ENCODE measurements at places on chromosomes 3 and 15.

GRCh38 chr15:42270996-42271395 lies 2.0 kb upstream of the GANC start:
- DNase-seq: no peak

DNA sequence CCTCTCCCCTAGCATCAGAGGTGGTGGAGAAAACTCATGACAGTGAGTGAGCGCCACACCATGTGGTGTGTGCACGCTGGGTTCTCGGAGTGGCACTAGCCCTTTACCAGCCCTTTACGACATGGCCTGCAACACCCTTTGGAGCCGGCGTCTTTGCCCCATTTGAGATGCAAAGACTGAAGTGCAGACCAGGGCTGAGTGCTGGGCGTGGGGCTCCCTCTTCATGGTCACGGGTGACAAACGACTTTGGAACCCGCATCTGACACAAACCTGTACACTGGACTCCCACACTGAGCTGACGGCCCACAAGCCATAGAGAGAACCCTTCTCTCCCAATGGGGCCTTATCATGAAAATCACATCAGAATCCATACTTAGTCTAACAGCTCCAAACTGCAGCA lies 76.8 kb upstream of the ALDH1L1 start:
- no peak for DNase-seq

DNA sequence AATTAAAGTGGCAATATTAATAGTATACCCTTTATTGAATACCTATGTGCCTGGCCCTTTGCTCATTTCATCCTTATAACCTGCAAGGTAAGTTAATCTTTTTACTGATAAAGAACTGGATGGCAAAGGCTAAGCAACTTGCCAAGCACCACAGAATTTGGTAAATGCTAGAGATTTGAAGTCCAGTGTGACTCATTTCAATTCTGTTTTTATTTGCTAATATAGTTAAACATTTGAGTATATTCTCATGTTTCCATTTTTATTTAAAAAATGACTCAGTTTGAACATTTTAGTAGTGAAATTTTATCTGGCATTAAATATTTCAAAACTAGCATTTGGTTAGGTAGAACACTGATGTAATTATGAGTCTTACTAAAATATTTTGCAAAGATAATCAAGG lies 11.3 kb downstream of the PFN2 start:
- no peak for DNase-seq

GRCh38 chr15:85028416-85028815 lies 46.8 kb downstream of the PDE8A start:
- DNase-seq: no peak

- DNase-seq: no peak
Measured at GRCh38 chr3:154844863-154845262, 235.3 kb upstream of the MME start.

GRCh38 chr3:105323274-105323599 lies 43.5 kb upstream of the ALCAM start:
- DNase-seq: no peak

- DNase-seq: no peak
Measured at GRCh38 chr3:169133178-169134161, 530.0 kb downstream of the MECOM start.

DNA sequence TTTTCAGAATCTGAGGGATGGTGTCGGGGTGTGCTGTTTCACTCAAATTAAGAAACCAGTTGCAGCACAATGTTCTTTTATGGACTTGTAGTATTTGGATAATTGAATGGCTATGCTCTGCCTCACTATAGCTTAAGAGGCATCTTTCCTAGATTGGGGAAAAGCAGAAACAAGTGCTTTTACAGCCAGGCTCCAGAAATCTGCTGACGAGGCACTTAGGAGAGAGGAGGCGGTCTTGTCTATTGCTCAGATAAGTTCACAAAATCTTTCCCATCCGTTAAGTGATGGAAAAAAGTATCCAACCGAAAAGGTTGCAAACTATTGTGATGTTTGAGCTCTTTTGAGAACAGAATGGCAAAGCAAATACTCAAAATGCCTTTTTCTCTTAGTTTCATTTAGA lies 336.1 kb upstream of the RARB start:
- DNase-seq: no peak

DNA sequence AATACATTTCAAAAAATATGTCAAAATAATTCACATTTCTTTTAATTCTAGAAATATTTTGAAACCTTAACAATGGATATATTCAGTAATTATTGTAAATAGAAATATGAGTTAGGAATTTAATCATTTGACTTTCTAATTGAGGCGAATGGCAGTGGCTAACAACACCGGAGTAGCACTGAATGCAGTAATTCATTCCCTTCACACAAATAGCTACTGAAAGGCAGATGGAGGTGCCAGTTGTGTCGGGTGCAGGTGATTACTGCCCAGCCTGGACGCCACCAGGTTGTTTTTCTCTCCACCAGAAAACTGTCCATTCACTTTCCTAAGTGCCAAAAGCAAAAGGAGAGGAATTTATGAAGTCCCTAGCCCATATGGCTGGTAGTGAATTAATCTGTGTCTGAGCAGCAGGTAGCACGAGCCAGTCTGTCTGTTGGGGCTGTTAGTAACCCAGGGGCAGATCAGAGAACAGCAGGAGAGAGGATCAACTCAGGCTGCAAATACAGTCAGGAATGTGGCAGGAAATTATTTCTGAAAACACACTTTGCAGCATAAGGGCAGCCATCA lies 79.3 kb upstream of the GMNC start:
- no peak for DNase-seq

GRCh38 chr15:58487724-58488120 lies 55.9 kb downstream of the LIPC start:
- DNase-seq: no peak

DNA sequence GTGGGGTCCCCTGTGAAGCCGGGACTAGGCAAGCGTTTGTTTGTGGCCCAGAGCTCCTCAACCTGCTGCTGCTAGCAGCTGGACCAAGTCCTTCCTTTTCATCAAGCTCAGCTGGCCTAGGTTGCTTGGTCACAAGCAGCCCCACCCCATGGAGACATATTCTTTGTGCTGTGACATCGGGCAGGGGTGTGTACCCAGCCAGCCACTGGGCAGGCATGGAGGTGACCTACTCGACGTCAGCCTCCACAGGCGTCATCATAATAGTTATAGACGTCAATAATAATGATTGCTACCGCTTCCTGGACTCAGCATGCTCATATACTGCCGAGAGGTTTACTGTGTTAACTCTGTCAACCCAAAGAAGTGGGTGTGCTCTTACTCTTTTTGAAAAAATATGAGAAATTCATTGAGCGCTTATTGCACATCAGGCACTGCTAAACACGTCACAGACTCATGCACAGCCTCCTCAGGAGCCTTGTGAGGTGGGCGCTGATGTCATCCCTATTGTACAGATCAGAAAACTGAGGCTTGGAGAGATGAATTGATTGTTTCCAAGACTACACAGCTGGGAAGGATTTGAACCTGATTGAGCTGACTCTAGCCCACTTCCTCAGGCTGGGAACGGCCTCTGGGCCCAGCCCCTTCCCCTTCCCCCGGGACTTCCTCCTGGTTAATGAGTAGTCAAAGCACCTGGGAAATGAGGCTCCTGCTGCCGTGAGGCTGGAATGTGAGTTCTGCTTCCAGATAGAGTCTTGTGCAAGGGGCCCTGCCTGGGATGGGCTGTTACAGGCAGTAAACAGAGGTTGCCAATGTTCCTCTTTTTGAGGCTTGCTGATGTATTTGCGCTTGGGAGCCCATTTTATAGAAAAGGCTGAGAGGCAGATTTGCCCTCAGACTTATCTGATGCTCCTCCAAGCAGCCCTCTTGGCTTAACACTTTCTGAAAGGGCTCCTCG lies 16.2 kb downstream of the SLC6A6 start:
- DNase-seq: no peak

- peak; percentile 33 for DNase-seq
Measured at GRCh38 chr3:49295489-49296058, 18.5 kb upstream of the C3orf62 start.

- DNase-seq: no peak
Measured at GRCh38 chr3:127711021-127711695, 38.4 kb downstream of the ABTB1 start.

- no peak for DNase-seq
Measured at GRCh38 chr15:80609512-80609946, 85.6 kb upstream of the ABHD17C start.

DNA sequence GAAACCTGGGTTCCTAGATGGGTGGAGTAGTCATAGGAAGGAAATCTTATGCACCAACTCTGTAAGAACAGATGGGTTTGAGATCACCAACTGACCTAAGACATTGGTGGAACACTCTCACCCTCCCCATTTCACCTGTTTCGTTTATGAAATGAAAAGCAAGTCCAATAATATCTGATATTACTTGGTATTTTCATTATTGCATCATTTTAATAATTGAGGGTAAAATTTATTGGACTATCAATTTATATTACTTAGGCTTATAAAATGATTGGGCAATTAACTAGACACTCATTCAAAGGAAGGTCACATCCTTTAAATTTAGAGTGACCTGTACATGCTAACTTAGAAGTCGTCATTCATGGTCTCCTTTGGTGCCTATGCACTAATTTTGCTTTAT lies 503.9 kb downstream of the TAFA4 start:
- no peak for DNase-seq

- no peak for DNase-seq
Measured at GRCh38 chr15:92878593-92879053, 21.5 kb upstream of the CHD2 start.

DNA sequence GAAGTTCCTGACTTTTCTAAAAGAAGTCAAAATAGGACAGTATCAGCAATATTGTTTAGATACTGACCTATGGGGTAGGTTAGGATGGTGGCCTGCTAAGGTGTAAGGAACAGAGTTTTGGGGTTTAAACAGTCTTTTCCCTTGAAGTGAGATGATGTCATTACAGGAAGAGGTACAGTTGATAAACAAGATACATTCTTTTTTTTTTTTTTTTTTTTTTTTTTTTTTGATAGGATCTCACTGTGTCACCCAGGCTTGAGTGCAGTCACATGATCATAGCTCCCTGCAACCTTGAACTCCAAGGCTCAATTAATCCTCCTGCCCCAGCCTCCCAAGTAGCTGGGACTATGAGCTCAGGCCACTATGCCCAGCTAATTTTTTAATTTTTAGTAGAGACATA lies 33.3 kb downstream of the SLC25A36 start:
- no peak for DNase-seq

GRCh38 chr3:43001094-43001553 lies 22.0 kb downstream of the GASK1A start:
- peak; percentile 81 for DNase-seq

- no peak for DNase-seq
Measured at GRCh38 chr3:54273791-54274190, 151.4 kb downstream of the CACNA2D3 start.

GRCh38 chr3:101128786-101129185 lies 135.6 kb upstream of the ABI3BP start:
- DNase-seq: no peak

- DNase-seq: no peak
Measured at GRCh38 chr15:45441686-45442085, 63.3 kb upstream of the GATM start.

- DNase-seq: peak; percentile 28
Measured at GRCh38 chr3:55144015-55144673, 216.3 kb upstream of the LRTM1 start.

- no peak for DNase-seq
Measured at GRCh38 chr3:120102232-120102631, 8.0 kb upstream of the GSK3B start.

GRCh38 chr3:30496066-30496966 lies 110.1 kb upstream of the TGFBR2 start:
- DNase-seq: peak; percentile 54

GRCh38 chr15:49748791-49749190 lies 127.9 kb downstream of the DTWD1 start:
- DNase-seq: no peak

GRCh38 chr15:68022061-68022460 lies 32.1 kb upstream of the PIAS1 start:
- no peak for DNase-seq

DNA sequence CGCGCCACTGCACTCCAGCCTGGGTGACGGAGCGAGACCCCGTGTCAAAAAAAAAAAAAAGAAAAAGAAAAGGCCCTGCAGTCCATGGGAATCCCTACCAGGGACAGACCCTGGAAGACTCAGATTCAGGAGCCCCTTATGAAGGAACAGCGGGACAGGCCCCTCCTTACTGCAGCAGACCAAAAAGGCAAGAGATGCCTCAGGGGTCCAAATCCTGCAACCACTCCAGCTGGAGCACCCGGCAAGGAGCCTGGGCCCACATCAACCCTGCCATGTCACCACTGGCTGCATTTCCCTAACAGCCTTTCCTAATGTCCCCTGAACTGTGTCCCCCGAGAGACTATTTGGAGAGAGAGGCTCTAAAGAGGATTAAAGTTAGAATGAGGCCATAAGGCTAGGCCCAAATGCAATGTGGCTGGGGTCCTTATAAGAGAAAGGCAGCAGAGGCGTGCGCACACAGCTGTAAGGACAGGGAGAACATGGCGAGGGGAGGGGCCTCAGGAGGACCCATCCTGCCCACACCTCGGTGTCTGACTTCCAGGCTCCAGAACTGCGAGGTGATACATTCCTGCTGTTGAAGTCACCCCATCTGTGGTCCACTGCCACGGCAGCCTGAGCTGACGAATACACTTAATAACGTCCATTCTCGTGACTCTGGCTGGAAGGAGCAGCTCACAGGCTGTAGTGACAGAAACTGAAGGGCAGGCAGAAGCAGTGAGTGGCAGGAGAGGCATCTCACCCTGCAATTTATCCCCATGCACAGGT lies 78.1 kb downstream of the ATP10A start:
- peak; percentile 98 for DNase-seq

DNA sequence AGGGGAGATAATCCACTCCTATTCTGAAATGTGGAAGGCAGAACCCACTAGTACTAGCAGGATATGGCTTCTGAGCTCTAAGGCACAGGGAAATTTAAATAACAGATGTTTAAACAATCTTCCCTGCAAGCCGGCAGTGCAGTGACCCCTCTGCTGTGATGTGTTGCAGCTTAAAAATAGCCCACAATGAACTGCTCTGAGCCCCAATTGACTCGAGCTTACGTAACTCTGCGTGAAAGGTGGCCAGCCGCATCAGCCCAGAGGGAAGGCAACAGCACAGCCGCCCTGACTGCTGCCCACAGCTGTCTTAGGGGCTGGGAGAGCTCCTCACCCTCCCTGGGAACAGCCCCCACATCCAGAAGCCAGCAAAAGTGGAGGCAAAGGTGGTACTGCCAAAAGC lies 12.5 kb upstream of the CAMKV start:
- no peak for DNase-seq

DNA sequence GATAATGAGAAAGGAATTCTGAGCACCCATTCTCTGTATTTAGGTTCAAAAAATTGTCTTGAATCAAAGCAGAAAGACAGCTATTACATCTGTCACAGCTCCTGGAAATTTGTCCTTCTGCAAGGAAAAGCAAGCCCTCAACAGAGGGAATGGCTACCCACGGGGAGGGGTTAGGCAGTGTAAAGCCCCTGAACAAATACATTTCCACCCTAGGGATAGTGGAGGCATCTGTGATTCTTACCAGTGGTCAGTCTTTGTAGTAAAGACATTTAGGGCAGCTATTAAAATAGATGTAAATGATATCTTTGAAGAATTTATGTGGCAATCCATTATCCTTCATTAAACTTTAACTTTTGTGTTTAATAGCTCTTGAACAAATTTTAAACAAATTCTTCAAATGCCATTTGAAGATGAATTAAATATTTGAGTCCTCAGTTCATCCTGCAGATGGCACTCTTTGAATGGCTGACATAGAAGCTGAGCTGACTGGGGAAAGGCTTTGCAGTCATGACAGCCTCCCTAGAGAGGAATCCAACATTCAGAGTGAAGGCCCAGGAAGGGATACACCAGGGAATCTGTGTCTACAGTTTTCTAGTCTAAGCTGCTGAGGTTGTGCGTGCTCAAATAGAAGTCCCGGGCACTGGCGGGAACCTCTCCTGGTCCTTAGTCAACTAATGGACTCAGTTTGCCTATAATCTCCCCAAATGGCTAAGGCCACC lies 359.7 kb upstream of the ROPN1 start:
- DNase-seq: peak; percentile 69

Measured in HFFc6 (cell line).